ENCODE measurements at places on chromosomes 2 and 18.

DNA sequence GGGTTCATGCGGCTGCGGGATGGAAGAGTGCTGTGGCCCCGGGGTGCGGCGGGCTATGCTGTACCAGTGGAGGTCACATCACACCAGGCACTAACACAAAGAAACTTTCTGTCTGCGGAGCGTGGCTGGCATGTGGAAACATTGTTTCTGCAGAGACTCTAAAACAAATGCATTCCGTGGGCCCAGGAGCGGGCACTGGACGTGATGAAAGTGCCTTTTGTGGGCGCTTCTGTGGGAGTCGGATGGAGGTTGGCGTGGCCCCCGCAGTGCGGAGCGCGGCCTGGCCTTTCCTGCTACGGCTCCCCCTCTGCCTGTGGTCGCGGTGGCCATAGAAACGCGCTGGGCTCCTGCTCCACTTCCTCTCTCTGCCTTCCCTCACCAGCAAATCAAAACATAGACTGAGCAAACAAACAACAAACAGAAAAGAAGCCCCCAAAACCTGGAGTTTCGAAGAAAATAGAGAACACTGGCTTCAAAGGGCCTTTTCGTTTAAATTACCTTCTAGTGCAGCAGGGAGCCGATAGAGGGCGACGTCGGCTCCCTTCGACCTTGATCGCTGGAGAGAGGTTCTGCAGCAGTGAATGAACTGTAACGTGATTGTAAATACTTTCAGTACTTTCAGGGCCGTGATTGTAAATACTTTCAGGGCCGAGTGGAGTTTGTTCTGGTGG, 51.4 kb downstream of the KIF5C start:
- peak; percentile 22 for DNase-seq

- DNase-seq = peak; percentile 8
Measured at GRCh38 chr2:21422050-21422449, 298.3 kb downstream of the TDRD15 start.

GRCh38 chr2:234334151-234334550, 162.7 kb downstream of the ARL4C start:
- DNase-seq = peak; percentile 27

DNA sequence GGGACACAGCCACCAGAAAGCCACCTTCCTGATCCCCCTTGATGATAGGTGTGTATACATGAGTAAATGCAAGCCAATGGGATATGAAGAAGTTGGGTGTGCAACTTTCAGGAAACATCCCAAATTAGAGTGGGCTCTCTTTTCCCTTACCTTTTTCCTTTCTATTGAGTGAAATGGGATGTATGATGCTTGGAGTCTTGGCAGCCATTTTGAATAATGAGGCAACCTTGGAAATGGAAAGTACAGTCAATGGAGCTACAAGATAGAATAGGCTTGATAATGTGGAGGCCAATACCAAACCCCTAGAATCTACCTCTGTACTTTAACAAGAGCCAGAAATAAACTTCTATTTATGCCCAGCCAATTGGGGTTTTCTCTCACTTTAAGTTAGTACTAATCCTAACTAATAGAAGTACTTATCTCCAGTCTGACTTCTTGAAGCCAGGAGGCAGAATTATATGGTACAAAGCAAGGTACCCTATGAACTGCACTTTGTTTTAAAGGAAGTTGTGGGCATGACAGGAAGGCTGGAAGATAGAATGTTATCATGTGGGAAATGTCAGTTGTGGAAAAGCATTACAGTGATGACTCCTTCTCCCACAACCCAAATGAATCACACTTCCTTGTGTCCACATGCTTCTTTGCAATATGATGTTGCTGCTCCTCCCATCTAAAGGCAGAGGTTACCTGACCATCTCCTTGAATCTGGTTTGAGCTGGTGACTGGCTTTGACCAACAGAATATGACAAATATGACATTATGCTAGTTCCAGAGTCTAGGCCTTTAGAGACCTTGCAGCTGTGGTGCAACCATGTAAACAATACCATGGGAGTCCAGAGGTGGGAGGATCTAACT, 12.9 kb upstream of the NABP1 start:
- DNase-seq = peak; percentile 20

- no peak for DNase-seq
Measured at GRCh38 chr2:108363024-108363907, 14.5 kb upstream of the SULT1C4 start.
